Thoracic aorta endothelial cell (primary cell): ENCODE measurements at places on chromosomes 11 and 22. TPM values are rescaled to one million over a fixed set of nuclear protein-coding genes. Genes with fewer than 3 reads are reported as not detected.

Gene INS
- total RNA-seq: not detected in 2 replicates

Gene CHST1
- 48.1 and 58.4 TPM in 2 replicates for total RNA-seq

Gene MS4A3
- not detected in 2 replicates for total RNA-seq

Gene HEPN1
- 0.13 TPM in 1 of 2 replicates, not detected in the other for total RNA-seq

Gene MUC5B
- under 0.01 TPM in 1 of 2 replicates, not detected in the other for total RNA-seq

Gene C11orf24
- 11.8 and 16.4 TPM in 2 replicates for total RNA-seq

Gene OR8A1
- not detected in 2 replicates for total RNA-seq

Gene GUCD1
- 135 and 166 TPM in 2 replicates for total RNA-seq

Gene DBX1
- not detected in 2 replicates for total RNA-seq

Gene TSPAN32
- not detected in 2 replicates for total RNA-seq

Gene HBD
- not detected in 2 replicates for total RNA-seq

Gene VSIG10L2
- total RNA-seq: not detected in 2 replicates

Gene B4GALNT4
- 0.86 and 1.1 TPM in 2 replicates for total RNA-seq

Gene OSM
- not detected in 2 replicates for total RNA-seq

Gene CASP1
- 6.6 and 7.5 TPM in 2 replicates for total RNA-seq

Gene CASP5
- total RNA-seq: 0.72 TPM in 1 of 2 replicates, not detected in the other

Gene HMOX1
- total RNA-seq: 91.4 and 96.1 TPM in 2 replicates

Gene IGSF9B
- under 0.01 TPM in 2 replicates for total RNA-seq

Gene SEPTIN3
- total RNA-seq: 0.07 and 0.13 TPM in 2 replicates

Gene ARHGAP42
- total RNA-seq: 4.4 and 4.6 TPM in 2 replicates

Gene SPTBN2
- 37.2 and 40.0 TPM in 2 replicates for total RNA-seq

Gene CEP126
- total RNA-seq: 3.2 and 4.8 TPM in 2 replicates

Gene RRM1
- 183 and 200 TPM in 2 replicates for total RNA-seq

Gene GGTLC2
- not detected in 2 replicates for total RNA-seq

Gene PDGFB
- total RNA-seq: 69.5 and 71.6 TPM in 2 replicates
